ENCODE measurements at places on chromosomes 1 and 21.

DNA sequence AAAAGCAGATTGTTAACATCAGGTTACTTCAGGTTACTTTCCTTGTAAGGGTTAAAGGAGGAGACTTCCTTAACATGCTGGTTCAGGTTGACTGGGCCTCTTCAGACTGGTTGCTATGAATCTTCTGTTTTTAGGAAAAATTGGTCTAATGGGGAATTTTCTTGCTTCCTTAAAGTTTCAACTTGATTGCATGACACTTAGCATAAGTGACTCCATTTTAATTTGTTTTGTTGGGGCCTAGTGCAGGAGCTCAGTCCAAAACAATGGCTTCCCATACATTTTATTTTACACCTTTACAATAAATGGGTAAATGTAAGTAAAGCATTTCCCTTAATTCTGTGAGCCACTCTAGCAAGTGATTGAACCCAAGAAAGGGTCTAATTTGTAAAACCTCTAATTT, 53.8 kb downstream of the SLC16A1 start:
- DNase-seq, result no peak

DNA sequence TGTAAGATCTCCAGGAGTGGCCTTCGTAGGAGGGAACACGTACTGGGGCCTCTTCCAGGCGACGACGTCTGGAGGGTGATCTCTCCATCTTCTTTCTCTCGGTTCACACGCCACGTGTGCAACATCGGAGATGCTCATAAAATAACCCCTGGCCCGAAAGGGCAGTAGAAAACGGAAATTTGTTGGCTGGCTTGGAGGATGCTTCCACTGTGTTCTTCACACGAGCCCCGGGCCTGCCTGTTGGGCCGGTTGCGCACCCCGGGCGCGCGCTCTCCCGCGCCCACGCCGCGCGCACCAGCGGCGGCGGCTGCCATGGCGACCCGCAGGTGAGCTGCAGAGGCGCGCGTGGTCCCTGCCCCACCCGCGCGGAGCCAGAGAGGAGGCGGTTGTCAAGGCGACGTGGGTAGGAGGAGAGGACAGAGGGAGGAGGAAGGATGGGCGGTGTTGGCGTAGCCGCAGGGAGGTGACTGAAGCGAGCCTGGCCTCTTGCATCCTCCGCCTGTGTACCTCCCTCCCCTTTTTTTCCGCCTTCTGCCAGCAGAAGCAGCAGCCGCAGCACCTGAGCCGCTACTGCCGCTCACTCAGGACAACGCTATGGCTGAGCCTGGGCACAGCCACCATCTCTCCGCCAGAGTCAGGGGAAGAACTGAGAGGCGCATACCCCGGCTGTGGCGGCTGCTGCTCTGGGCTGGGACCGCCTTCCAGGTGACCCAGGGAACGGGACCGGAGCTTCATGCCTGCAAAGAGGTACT, at the start of gene ELAPOR1:
Gene ELAPOR1, plus strand, starts transcription at position 526 of the 752 bp plus-strand sequence. Its CDS starts 69 bp downstream, at position 595.
- DNase-seq, result no peak

GRCh38 chr1:193593147-193593885, 406.9 kb upstream of the B3GALT2 start:
- DNase-seq, result no peak

- no peak for DNase-seq
Measured at GRCh38 chr21:32735524-32735923, 7.7 kb upstream of the SYNJ1 start.

- no peak for DNase-seq
Measured at GRCh38 chr1:39384305-39384704, 107.1 kb upstream of the BMP8A start.

- peak; percentile 26 for DNase-seq
Measured at GRCh38 chr1:243917863-243918565, 68.0 kb upstream of the AKT3 start.

DNA sequence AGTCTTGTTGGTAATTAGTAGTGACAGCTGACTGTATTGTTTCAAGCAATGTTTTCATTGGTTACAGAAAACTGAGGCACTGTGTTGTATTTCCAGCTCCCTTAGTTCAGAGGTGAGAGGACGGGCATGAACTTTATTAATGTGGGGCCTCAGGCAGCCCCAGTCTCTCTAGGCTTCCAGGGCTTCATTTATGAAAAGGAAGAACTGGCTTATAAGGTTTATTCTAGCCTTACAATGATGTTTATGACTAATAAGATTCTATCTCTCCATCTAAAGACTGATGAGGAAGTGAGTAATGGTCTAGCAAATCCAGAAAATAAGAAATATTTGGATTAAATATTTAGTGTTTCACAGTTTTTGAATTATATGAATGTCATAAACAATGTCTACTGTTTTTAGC, 41.5 kb downstream of the CBS start:
- no peak for DNase-seq

GRCh38 chr1:159012495-159012894, 2.8 kb downstream of the IFI16 start:
- DNase-seq, result peak; percentile 14

DNA sequence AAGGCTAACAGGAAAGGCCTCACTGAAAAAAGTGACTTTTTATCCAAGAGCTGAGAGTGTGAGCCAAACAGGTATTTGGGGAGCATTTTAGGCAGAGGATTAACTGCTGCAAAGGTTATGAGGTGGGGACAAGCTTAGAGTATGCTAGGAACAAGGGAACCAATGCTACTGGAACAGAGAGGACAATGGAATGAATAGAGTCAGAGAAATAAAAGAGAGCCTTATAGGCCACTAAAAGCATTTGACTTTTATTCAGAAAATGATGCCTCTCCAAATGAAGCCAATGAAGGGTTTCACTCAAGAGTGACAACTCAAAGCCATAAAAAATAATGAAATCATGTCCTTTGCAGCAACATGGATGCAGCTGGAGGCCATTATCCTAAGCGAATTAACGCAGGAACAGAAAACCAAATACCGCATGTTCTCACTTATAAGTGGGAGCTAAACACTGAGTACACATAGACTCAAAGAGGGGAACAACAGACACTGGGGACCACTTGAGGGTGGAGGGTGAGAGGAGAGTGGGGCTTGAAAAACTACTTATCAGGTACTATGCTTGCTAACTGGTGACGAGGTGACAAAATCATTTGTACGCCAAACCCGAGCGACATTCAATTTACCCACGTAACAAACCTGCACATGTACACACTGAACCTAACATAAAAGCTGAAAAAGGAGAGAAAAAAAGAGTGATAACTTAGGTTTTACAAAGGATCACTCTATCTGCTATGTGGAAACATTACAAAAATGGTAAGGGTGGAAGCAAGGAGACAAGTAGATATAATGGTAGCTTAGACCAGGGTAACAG, 11.1 kb downstream of the PTP4A2 start:
- no peak for DNase-seq

Data from astrocyte of the spinal cord (primary cell).